ENCODE measurements at places on chromosomes 2 and 18.

DNA sequence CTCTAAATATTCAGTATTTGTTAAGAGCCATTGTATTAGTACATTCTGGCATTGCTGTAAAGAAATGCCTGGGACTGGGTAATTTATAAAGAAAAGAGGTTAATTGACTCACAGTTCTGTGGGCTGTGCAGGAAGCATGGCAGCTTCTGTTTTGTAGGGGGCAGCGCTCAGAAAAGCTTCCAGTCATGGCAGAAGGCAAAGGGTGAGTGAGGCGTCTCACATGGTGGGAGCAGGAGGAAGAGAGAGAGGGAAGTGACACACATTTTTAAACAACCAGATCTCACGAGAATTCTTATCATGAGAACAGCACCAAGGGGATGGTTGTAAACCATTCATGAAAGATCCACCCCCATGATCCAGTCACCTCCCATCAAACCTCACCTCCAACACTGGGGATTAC is 13.8 kb upstream of the CCDC102B start:
- no peak for DNase-seq

- DNase-seq: no peak
Measured at GRCh38 chr2:196413821-196414274, 225.7 kb upstream of the CCDC150 start.

GRCh38 chr18:55477499-55477859 is 110.5 kb downstream of the TCF4 start:
- no peak for DNase-seq

DNA sequence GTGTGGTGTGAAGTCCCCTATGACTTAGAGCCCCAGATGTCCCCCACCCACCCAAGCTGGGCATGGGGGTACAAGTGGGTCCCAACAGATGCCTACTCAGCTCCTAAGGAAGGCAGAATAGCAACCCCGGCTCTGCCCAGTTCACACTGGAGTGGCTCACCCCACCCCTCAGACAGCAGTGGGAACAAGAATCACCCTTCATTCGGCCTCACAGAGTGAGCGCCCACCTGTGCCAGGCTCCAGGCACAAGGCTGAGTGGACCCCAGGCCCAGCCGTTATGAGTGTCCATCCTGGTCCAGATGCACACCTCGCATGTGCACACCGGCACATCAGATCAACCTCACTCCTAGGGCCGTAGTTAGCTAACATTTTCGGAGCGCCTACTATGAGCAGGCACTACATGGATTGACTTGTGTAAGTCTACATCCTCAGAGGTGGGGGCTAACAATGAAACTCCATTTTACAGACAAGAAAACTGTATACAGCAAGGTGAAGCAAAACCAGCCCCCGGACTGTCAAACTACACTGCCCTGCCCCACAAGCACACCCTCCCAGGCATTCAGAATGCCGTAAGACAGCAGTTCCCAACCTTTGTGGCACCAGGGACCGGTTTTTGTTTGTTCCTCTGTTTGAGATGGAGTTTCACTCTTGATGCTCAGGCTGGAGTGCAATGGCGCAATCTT is 2.8 kb upstream of the ASTL start:
- no peak for DNase-seq

DNA sequence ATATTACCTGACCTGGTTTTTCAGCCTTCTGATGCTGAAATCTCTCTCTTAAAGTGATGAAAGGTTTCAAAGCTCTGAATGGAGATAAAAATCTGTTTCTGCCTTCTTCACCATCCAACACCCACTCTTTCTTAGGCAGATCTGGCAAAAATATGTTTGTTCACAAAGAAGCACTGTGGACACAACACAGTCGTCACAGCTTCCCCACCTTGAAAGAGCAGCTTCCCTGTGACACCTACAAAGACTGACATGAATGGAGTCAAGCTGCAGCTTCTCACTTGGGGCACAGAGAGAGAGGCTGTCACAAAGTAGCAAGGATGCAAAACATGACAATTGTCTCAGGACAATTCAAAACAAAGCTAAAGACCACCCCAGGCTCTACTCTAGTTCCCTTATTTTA is 86.5 kb downstream of the ICOS start:
- DNase-seq: no peak

DNA sequence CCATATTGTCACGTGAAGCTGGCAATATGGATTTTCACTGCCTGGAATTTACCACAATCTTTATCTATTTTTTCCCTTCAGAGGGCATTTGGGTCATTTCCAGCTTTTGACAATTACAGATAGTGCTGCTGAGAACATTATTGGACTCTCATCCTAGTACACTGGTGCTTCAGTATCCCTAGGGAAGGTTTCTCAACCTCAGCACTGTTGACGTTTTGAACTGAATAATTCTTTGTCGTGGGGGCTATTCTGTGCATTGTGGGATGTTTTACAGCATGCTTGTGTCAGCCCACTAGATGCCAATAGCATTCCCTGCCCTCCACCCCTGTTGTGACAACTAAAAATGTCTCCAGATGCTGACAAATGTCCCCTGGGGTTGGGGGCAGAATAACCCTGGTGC is 185.7 kb downstream of the TPGS2 start:
- DNase-seq: no peak

DNA sequence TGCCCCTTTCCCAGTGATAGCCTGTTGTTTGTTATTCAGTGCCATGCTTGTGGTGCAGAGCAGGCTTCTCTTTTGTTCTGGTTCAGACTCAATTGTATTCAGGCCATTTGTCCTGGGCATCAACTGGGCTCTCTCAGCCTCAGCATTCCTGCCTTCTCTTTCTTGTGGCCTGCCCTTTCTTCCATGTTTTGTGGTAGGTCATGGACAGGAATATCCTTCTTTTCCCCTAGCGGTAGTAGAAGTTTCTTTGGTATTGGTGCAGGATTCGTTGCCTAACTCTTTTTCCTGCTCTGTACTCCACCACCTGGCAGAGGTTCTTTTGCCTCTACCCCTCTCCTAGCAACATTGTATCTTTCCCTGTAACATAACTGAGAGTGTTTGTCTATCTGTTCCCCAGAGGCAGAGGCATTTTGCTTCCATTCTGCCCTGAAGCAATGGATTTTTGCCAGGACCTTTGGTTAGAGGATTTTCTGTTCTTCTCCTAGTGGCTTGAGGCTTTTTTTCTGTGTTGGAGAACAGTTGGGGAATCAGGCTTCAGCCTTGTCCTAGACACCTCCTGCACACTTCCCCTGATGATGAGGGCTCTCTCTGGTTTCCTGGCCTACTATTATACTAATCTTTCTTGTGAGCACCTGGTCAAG is 68.5 kb downstream of the NCOA1 start:
- no peak for DNase-seq

DNA sequence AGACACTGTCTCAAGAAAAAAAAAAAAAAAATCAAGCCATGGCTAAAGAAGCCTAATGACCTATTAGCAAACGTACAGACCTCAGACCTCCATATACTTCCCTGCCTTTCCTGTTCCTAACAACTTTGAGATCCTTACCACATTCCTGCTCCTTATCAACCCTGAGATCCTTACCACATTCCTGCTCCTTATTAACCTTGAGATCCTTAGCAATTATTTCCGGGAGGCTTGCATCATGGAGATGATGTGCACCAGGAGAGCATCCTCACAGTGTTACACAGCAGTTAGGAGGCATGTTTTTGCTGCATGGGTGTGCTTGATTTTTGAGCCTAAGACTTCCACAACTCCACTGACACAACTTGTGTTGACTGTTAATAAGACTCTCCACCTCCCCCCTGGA is 54.6 kb upstream of the RASGRP3 start:
- DNase-seq: no peak

DNA sequence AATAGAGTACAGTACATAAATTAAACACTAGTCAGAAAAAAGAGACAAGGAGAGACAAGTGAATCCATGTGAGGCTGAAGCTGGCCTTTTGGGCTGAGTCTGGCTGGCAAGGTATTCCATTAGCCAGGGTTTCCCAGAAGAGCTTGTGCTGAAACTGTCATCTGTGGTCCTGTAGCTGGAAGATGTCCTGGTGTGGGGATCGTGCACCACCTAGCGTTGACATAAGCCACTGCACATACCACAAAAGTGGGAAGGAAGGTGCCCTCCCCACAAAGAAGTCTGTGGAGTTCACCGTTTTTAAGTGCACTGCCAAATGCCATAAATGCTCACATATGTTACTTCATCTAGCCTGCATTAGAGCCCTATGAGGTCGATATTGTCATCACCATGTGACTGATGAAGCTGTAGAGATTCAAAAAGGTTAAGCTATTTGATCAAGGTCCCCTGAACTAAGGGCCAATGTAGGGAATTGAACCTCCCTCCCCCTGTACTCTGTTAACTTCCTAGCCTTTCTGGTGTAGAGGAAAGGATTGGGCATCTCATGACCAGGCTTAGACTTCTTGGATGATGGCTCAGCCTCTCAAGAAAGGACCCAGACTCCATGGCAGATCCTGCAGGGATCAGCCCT is 31.9 kb upstream of the GALNT14 start:
- peak; percentile 44 for DNase-seq

DNA sequence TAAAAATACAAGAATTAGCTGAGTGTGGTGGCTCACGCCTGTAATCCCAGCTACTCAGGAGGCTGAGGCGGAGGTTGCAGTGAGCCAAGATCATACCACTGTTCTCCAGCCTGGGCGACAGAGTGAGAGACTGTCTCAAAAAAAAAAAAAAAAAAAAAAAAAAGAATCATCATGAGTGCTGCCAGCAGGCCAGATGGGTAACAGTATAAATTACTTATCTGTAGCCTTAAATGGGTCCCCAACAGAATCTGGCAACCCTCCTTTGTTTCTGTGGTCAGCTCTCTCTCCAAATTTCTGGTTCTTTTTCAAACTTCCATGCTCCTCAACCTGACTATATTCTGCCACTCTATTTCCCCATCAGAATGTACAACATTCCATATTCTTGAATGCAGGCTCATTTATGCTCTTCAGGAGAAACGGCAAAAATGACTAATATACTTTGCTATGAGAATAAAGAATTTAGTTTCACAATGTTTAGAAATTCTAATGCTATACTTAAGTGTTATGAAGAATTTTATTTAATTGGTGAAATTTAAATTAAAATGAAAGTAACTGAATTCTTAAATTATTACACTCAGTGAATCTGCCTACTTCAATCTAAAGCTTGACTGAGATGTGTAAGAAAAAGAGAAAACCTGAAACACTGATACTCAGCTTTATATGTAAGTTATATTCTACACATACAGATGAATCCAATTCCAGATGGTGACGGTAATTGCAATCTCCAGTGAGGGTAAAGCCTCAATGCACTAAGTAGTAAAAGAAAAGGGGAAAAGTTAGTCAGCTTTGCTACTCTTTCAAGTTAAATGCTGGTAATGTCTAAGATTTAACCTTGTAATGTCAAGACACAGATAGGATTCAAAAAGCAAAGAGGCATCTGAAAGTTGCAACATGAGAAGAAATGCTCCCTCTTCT is 24.8 kb downstream of the LPIN2 start:
- no peak for DNase-seq

- peak; percentile 12 for DNase-seq
Measured at GRCh38 chr18:11518788-11519685, 90.4 kb upstream of the SLC35G4 start.

- no peak for DNase-seq
Measured at GRCh38 chr2:236768393-236769140, 198.9 kb downstream of the ACKR3 start.

DNA sequence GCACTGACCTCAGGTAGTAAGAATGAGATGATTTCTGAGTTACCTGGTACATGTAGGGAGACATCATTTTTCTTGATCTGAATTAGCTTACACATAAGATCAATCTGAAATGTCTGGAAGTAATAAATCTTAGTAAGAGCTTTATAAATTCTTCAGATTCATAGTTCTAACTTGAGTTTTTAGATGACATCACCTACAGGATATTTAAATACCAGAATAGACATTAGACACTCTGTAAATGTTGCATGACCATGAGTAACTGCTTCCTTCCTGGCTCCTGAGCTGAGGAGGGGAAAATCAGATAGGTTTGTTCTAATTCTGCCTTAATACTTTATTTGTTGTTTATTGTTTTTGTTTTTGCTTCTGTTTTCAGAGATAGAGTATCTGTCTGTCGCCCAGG is 181.8 kb downstream of the PHLPP1 start:
- DNase-seq: no peak

- no peak for DNase-seq
Measured at GRCh38 chr2:216635171-216635570, 2.0 kb downstream of the IGFBP2 start.

DNA sequence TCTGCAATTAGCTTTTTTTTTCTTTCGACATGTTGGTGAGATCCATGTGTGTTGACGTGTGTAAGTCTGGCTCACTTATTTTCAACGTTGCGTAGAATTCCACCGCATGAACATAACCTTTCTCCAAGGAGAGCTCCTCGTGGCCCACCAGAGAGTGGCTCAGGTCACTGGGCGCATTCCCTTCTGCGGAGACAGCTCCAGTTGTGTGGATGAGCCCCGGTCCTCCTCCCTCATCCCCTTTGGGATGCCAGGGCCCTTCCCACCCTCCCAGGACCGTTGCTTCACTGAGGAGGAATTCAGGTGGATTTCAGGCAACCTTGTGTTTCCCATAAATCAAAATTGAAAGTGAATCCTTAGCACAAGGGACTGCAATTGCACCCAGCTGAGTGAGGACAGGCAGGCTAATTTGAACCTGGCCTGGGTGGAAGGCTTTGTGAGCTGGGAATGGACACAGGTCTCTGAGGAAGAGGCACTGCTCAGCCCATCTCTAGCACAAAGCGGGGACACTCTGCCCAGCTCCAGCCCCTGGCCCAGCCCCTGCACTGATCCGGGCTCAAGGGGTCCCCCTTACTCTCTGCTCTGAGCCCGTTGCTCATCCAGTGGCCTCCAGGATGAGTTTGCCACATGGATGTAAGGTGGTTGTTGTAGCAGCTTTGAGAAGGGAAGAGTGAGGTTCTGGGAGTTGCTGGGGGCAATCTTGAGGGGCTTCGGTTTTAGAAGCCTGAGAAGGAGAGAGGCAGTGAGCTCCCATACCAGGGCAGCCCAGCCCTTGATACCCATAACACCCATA is 57.8 kb upstream of the HAAO start:
- DNase-seq: no peak

DNA sequence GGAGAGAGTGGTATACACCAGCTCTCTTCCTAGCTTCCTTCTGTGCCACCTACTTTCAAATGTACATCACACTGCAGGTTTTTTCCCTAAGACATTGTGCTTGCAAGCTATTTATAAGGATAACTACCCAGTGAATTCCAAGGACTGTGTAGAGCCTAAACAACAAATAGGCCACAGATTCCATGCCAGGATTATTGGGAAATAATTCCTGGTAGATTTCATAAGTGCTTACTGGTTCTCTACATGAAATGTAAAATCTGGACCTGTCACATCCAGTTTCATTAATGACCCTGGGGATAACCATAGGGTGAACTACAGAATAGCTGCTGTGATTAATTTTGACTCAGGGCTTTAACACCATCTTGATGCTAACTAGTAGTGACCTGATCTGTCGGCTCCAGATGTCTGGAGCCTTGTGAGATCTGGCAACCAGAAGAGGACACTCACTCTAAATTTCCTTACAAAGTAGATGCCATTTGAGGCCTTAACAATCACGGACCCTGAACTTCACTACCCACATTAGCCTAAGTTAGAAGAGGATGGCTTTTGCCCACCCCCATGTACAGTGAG is 34.3 kb upstream of the LGALSL start:
- DNase-seq: no peak

- peak; percentile 46 for DNase-seq
Measured at GRCh38 chr2:5690718-5691220, 1.4 kb upstream of the SOX11 start.

DNA sequence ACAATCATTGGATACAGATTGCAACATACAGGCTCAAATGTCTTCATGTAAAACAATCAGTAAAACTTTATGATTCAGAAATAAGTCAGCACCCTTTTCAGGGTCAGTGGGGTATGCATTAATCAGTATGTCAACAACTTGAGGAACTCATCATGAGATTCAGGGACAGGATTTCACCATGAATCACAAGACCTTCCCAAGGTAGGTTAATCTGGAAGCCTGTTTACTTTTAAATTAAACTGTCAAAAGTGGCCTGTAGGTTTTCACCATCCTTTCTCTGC is 104.8 kb downstream of the SP100 start:
- no peak for DNase-seq

All from NCI-H1092 treated with DMSO at 0.1 percent for 48 hours (cell line).